ENCODE measurements at places on chromosomes 5 and 9. TPM values are rescaled to one million over a fixed set of nuclear protein-coding genes. Genes with fewer than 3 reads are reported as not detected.

The WDR38 gene
- total RNA-seq = not detected

The FAM153A gene
- total RNA-seq = not detected

The PCDHGA10 gene
- 0.23 TPM for total RNA-seq

The ZFP2 gene
- not detected for total RNA-seq

The TMEFF1 gene
- total RNA-seq = not detected

The AMBP gene
- not detected for total RNA-seq

The ACOT12 gene
- not detected for total RNA-seq

The CCL27 gene
- total RNA-seq = not detected

The DMGDH gene
- total RNA-seq = not detected

The SPATA31D4 gene
- total RNA-seq = not detected

The FAM193B gene
- 33.9 TPM for total RNA-seq

The DBH gene
- not detected for total RNA-seq

GRCh38 chr9:82410306-82410705 is 421.7 kb downstream of the SPATA31D1 start:
- peak; percentile 58 for DNase-seq

DNA sequence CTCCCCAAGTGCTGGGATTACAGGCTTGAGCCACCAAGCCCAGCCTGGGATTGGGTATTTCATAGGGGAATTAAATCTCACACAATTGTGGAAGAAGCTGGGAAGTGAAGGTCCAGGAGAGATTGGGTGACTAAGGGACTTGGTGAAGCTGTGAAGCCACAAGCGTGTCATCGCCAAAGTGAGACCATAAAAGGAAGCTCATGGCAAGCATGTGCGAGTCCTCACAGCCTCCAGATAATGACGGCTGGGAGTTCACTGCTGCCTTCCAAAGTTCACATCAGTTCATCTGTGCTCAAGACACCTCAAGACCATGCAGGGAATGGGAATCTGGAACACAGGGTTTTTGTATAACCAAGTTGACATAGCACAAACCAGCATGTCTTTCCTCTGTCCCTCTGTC is 210.6 kb downstream of the MARCHF11 start:
- DNase-seq = no peak

GRCh38 chr9:135228345-135228982 is 141.0 kb downstream of the OLFM1 start:
- no peak for DNase-seq

- DNase-seq = no peak
These were observed 28.2 kb downstream of the SH3PXD2B start for GRCh38 chr5:172426086-172426485.

DNA sequence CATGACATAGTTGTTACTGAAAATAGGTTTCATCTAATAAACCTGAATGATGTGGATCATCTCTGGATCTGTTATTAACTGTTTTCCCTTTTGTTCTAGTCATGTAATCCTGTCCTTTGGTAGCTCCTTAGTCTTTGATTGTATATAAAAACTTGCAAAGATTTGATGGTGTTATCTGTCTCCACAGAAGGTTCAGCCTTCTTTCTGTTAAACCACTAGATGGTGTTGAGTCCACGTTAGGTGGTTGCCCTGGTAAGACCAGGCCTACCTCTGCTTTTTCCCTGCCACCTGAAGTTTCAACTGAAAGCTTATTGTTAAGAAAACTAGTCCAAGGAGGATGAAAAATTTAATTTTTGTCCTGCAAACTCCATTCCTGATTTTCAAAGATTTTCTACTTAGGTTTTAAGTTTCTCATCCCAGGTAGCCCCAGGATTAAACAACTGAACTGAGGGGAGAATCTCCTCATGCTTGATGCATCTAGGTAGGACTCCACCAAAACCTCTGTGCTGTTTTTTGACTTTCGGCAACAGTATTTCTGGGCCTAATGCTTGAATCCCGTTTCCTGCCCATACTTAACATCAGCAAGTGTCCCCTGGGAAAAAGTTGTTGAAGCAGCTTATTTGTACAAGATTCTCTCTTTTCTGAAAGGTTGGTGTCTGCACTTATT is 68.5 kb downstream of the RICTOR start:
- DNase-seq = peak; percentile 55

DNA sequence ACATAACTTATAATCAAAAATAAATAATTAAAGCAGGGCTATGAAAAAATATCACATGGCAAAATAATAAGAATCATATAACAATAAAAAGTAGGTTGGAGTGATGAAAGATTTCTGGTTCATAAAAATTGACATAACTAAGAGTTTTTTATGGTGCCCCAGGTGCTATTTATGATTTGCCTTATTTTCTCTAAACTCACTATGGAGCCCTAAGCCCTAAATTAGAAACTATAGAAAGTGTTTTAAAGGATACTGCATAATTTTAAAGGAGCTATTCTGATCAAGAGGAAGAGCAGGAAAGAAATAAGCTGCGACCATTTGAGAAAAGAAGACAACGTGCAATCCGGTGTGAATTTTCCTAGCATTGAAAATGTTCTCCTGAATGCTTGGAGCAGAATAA is 635.0 kb upstream of the DMAC1 start:
- no peak for DNase-seq

- no peak for DNase-seq
These were observed 126.9 kb downstream of the SPOCK1 start for GRCh38 chr5:137372016-137372772.

- no peak for DNase-seq
These were observed 127.1 kb downstream of the NSG2 start for GRCh38 chr5:174172566-174172965.

GRCh38 chr9:21443849-21444625 is 3.8 kb downstream of the IFNA1 start:
- DNase-seq = no peak

DNA sequence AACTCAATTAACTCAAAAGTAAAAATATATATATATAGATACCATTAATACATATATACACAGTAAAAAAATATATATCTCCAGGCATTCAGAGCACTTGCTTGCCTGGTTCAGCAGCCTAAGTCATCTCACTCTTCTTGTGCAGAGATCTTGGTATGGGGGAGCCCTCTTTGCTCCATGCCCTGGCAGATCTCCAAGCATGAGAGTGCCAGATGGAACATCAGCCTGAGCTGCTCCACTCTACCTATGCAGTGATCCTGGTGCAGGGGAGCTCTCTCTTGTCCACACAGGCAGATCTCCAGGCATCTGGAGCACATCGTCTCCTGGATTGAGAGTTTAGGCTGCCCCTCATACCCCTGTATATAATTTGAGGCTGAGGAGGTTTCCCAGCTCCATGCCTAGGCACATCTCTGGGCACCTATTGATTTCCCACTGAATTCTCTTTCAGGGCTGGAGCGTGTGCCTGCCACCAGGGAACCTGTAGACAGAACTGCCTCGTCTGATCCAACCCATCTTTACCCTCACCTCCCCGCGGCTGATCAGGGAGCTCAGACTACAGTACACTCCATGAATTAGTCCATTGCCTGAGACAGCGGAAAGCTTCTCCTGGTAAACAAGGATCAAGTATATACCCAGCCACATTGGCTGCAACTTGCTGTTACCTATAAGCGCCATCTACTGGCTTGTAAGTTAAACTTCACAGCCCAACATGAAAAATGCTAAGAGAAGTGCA is 342.4 kb upstream of the GRIA1 start:
- peak; percentile 49 for DNase-seq

DNA sequence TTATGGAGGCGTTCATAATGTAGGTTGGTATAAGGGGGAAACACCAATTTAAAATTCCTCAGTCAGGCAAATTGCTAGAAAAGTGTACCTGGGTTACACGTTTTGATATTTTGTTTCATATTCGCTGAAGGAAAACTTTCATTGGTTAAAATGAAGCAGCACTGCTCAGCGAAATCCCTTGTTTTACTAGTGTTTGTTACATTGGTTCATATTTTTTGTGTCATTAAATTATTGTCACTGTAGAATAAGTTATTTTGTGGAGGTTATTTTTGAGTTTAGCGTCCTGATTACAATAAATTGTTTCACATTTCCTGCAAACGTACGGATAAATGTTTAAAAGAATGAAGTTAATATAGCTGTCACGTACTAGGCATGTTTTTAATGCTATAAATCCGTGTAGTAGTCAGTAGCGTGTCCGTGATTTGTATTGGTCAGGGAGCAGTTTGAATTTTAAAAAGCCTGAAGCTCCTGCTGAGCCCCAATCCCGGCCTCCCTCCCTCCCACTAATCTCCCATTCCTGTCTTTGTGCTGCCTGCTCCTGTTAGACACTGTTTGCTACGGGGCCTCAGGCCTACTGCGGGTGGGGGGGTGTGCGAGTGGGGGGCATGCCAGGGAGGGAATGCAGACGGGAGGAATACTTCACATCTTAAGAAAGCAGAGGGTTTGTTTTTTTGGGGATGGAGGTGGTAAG is 2.0 kb downstream of the NIPBL start:
- DNase-seq = peak; percentile 56

GRCh38 chr5:13558408-13558807 is 386.1 kb downstream of the DNAH5 start:
- no peak for DNase-seq

- no peak for DNase-seq
These were observed 5.3 kb downstream of the NFX1 start for GRCh38 chr9:33295571-33295970.

GRCh38 chr5:23583081-23583480 is 75.7 kb downstream of the PRDM9 start:
- no peak for DNase-seq

GRCh38 chr9:129635099-129636065 is 6.6 kb downstream of the ASB6 start:
- no peak for DNase-seq

- no peak for DNase-seq
These were observed 26.6 kb downstream of the LHX6 start for GRCh38 chr9:122202111-122202510.

DNA sequence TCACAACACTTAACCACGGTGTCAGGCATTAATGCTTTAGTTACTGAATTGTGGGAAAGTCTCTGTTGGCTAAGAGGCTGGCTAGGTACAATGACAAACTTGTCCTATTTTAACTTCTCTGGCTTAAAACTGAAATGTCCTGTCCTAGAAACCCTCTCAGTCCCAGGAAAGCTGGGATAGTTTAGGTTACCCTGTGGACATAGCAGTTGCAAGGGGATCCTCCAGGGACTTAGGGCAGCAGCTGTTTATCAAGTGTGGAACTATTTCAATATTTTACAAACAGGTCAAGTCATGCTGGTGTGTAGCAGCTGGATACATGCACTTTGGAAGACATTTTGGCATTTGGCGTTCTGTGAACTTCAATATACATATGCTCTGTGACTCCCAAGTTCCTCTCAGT is 95.0 kb upstream of the ARRDC3 start:
- no peak for DNase-seq

- DNase-seq = no peak
These were observed 516.5 kb downstream of the ACTL7B start for GRCh38 chr9:108339251-108339650.

DNA sequence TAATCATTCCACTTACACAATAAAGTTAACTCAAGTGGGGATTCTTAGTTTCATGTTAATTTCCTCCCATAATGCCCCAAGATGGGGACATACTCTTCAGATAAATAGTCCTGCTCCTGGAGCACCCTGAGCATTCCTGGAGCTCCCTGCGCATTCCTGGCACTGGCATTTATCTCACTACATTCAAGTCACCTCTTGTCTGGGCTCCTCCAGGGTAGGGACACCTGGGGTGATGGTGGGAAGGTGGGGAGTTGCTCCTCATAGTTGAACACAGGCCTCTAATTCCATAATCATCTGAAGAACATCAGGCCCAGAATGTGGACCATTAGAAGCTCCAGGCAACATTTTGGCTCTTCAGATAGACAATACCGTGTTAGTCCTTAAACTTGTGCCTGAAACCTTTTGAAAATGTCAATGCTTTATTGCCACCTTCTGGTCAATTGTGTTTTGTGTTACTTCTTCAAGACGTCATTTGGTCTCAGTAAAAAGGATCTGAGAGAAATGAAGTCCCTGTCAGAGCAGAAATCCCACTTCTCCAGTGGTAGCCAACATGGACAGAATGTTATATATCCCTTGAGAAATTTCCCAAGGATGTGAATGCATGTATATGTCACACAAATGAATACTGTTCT is 14.2 kb upstream of the AGGF1 start:
- DNase-seq = peak; percentile 62

GRCh38 chr5:5886812-5887486 is 464.5 kb downstream of the ICE1 start:
- DNase-seq = peak; percentile 87

- no peak for DNase-seq
These were observed 44.3 kb downstream of the TENT4A start for GRCh38 chr5:6757414-6757969.

DNA sequence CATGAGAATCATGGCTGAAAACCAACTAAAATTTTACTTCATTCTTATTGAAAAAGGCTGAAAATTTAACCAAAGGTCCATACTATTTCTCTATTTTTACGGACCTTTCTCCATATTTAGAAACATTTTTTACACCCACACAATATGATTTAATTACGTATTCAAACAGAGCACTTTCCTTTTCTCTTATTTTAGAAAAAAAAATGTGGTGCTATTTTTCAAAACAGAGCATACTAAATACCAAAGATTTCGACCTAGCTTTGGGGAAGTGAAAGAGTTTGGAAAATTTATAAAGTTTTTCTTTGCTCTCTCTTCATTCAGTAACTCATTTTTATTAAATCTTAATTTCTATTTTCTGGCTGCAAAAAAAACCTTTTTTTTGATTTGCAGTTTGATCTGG is 38.1 kb downstream of the RNF145 start:
- DNase-seq = no peak

Measured in PC-3 (cell line).